ENCODE measurements at places on chromosomes 2 and 18.

GRCh38 chr18:70448588-70448987 lies 159.7 kb downstream of the SOCS6 start:
- H3K4me1 ChIP-seq, result no peaks in the 10 kb centered on the region
- H3K27me3 ChIP-seq, result no peaks in the 10 kb centered on the region
- no peaks in the 10 kb centered on the region for H3K36me3 ChIP-seq
- H3K27ac ChIP-seq, result no peak overlapping the region
- H3K4me3 ChIP-seq, result no peak overlapping the region
- DNase-seq, result no peak

DNA sequence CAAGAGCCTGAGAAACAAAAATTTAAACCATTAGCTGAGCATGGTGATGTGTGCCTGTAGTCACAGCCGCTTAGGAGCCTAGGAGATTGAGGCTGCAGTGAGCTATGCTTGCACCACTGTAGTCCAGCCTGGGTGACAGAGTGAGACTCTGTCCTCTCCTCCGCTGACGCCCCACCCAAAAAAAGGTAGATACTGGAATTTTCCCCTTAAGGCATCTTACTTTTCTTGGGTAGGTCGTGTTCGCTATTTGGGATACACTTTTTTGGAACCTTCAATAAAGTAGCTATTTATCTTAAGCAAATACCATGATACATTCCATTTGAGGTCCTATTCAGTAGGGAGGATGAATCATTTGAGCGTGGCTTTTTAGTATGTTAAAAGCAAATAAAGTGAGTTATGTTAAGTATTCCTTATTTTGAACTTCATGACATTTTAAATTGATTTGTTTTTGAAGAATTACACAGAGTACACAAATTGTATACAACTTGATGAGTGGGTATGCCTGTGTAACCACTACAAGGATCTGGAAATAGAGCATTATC lies 38.7 kb downstream of the RALBP1 start:
- no peak for DNase-seq
- peaks cover 36% of the 10 kb centered on the region for H3K36me3 ChIP-seq
- H3K27me3 ChIP-seq, result no peaks in the 10 kb centered on the region
- H3K4me3 ChIP-seq, result no peak overlapping the region
- H3K27ac ChIP-seq, result no peak overlapping the region

DNA sequence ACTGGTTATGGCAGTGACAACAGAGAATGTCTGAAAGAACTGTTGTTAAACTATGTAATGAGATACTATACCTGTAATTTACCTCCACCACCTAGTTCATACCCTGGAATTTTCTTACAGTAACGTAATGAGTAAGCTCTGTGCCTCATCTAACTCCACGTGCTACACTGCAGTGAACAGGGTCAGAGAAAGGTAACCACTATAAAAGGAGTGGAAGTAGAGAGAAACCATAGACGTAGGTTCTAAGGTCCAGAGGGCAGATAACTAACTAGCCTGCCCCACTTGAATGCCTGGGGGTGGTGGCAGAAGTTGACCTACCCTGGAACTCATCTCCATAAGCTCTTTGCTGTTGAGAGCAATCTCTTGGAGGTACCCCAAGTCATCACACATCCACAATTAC lies 32.0 kb upstream of the B4GALT6 start:
- H3K27ac ChIP-seq, result no peak overlapping the region
- no peak for DNase-seq
- H3K4me1 ChIP-seq, result no peaks in the 10 kb centered on the region
- H3K4me3 ChIP-seq, result no peak overlapping the region
- no peaks in the 10 kb centered on the region for H3K36me3 ChIP-seq
- H3K27me3 ChIP-seq, result no peaks in the 10 kb centered on the region

GRCh38 chr2:46510598-46511177 lies 31.3 kb downstream of the TMEM247 start:
- no peak overlapping the region for H3K27ac ChIP-seq
- no peaks in the 10 kb centered on the region for H3K36me3 ChIP-seq
- no peaks in the 10 kb centered on the region for H3K27me3 ChIP-seq
- DNase-seq, result no peak
- no peaks in the 10 kb centered on the region for H3K4me1 ChIP-seq

- peaks cover 71% of the 10 kb centered on the region for H3K4me1 ChIP-seq
- peaks cover 73% of the 10 kb centered on the region for H3K36me3 ChIP-seq
- no peak for DNase-seq
- H3K27me3 ChIP-seq, result no peaks in the 10 kb centered on the region
- no peak overlapping the region for H3K4me3 ChIP-seq
- H3K27ac ChIP-seq, result no peak overlapping the region
These were observed 167.2 kb downstream of the HDAC4 start for GRCh38 chr2:239233576-239233975.

DNA sequence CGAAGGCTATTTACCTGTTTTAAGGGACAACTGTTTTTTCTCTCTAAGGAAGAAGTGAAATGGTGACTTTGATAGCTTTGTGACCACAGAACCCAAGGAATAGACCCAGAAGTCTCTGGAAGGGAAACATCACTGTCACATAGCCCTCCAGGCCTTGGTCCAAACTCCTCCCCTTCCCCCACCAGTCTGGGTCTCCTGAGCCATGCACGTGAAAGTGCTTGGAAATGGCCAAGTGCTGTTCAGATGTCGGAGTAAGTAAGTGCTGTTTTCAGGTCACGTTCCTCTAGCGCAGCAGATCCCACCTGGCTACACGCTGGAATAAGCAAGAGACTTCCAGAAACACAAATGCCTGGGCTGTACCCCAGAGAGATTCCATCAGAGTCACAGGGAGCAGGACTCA lies 73.0 kb upstream of the AFF3 start:
- no peak for DNase-seq
- no peak overlapping the region for H3K4me3 ChIP-seq

DNA sequence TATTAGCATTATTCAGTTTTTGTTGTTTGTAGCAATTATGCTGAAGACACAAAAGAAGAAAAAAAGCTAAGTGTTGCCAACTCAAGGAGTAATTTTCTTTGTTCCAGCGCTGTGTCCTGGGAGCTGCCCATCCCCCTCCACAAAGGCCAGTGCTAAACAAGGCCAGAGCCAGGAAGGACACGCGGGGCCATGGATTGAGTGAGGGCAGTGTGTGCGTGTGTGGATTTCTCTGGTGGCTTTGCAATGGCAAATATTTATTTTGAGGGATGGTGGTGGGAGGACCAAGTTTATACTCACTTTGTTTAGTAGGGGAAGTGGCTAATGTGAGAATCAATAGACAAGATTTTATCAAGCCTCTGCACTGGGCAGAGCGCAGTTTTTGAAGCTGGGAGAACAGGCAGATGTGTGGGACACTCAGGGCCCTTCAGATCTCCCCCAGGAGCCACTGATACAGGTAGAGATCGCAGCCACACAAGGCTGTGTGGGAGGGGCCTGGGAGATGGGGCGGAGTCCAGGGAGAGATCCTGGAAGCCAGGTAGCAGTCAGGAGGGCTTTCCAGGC lies 11.4 kb downstream of the AGAP1 start:
- no peaks in the 10 kb centered on the region for H3K36me3 ChIP-seq
- no peak overlapping the region for H3K27ac ChIP-seq
- no peak for DNase-seq
- H3K27me3 ChIP-seq, result peaks cover 13% of the 10 kb centered on the region

- no peak overlapping the region for H3K4me3 ChIP-seq
- no peak for DNase-seq
- no peaks in the 10 kb centered on the region for H3K36me3 ChIP-seq
- no peak overlapping the region for H3K27ac ChIP-seq
These were observed 66.1 kb downstream of the PTPRM start for GRCh38 chr18:7633171-7633570.

- no peak overlapping the region for H3K27ac ChIP-seq
- no peaks in the 10 kb centered on the region for H3K36me3 ChIP-seq
- DNase-seq, result no peak
- H3K27me3 ChIP-seq, result peaks cover 2% of the 10 kb centered on the region
- no peaks in the 10 kb centered on the region for H3K4me1 ChIP-seq
These were observed 45.9 kb upstream of the YES1 start for GRCh38 chr18:857986-858385.

GRCh38 chr18:9790261-9790660 lies 82.2 kb downstream of the RAB31 start:
- H3K4me3 ChIP-seq, result no peak overlapping the region
- H3K27me3 ChIP-seq, result no peaks in the 10 kb centered on the region
- H3K36me3 ChIP-seq, result no peaks in the 10 kb centered on the region
- no peak for DNase-seq
- H3K27ac ChIP-seq, result no peak overlapping the region
- H3K4me1 ChIP-seq, result no peaks in the 10 kb centered on the region

DNA sequence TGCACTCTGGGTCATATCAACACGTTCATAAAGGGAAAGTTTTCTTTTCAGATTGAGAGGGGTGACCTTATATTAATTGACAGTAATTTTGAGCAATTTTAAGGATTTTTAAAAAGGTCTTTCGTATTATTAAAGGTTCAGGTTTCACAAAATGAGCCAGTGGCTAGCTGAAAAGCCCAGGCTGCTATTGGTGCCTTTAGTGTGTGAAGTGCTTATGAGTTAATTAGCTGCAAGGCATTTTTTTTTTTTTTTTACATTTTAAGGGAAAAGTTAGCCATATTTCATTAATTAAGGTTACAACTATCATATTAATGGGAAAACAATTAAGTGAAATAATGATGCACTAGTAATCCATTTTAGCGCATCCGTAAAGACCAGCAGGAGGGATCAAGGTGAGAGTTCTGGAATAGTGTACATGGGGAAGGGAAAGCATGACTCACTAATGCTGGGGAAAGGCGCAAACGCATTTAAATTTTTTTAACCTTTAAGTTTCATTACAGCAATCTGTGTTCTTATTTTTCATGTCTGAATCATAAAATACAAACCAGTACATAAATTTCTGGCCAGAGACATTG lies 200.0 kb downstream of the ZNF407 start:
- no peak overlapping the region for H3K27ac ChIP-seq
- DNase-seq, result no peak
- no peaks in the 10 kb centered on the region for H3K4me1 ChIP-seq
- no peak overlapping the region for H3K4me3 ChIP-seq
- no peaks in the 10 kb centered on the region for H3K27me3 ChIP-seq

DNA sequence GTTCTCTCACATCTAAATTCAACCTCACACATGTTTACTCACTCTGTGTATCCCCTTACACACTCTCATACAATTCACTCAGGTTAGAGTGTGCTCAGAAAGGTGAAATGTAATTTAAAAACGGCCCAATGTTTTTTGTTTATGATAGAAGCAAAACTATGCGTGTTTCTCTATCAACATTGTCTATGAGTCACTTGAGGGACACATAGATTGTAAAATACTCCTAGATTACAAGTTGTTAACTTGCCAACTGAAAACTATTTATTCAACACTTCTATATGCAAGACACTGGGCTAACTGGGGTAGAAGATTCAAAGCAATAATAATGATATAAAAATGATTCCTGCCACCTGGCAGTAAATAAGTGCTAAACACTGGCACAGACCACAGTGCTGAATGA lies 24.6 kb downstream of the CCDC195 start:
- H3K27me3 ChIP-seq, result no peaks in the 10 kb centered on the region
- no peaks in the 10 kb centered on the region for H3K4me1 ChIP-seq
- no peaks in the 10 kb centered on the region for H3K36me3 ChIP-seq
- H3K4me3 ChIP-seq, result no peak overlapping the region

DNA sequence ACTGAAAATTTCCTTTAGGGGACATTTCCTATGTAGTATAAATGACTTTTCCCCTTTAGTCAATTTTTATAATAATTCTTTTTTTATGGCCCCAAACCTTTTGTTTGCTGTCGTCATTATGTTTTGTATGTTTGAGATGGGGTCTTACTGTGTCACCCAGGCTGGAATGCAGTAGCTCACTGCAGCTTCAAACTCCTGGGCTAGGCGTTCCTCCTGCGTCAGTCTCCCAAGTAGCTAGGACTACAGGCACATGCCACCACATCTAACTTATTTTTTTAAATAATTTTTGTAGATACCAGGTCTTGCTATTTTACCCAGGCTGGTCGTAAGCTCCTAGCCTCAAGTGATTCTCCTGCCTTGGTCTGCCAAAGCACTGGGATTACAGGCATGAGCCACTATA lies 30.8 kb upstream of the GALM start:
- no peak for DNase-seq
- H3K4me1 ChIP-seq, result peaks cover 22% of the 10 kb centered on the region
- no peak overlapping the region for H3K27ac ChIP-seq
- no peaks in the 10 kb centered on the region for H3K27me3 ChIP-seq
- H3K4me3 ChIP-seq, result no peak overlapping the region

DNA sequence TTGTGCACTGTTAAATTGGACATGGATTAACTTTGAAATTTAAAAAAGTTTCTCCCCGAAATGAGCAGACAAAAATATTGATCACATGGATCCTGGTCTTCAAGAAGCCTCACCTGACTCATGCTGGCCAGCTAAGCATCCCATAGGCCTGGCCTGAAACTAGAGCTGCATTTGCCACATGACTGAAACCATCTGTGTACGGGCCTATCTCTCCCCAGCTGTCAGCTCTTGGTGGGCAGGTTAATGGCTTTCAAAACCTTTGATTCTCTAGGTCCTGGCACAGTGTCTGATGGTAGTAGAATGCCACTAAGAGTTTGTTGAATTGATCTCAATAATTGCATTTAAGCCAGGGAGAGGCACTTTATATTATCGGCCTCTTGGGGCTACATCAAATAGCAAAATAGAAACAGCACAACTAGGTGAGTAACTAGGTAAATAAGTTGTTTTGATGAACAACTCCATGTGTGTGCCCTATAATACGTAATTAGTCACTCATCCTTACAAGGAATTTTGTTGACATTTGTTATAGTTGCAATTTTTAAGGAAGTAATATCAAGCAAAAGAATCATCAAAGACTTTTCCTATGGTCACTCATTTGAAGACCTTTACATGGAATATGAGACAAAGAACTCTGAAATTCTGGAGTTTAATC lies 251.1 kb downstream of the SP3 start:
- DNase-seq, result no peak
- no peaks in the 10 kb centered on the region for H3K36me3 ChIP-seq
- no peak overlapping the region for H3K27ac ChIP-seq
- no peaks in the 10 kb centered on the region for H3K27me3 ChIP-seq
- H3K4me1 ChIP-seq, result no peaks in the 10 kb centered on the region

- H3K27me3 ChIP-seq, result no peaks in the 10 kb centered on the region
- peak overlapping the region; percentile 84 for H3K27ac ChIP-seq
- H3K4me3 ChIP-seq, result peak overlapping the region; percentile 93
- DNase-seq, result peak; percentile 78
- peaks cover 19% of the 10 kb centered on the region for H3K36me3 ChIP-seq
These were observed 1.7 kb downstream of the TMSB10 start for GRCh38 chr2:84906900-84907714.

DNA sequence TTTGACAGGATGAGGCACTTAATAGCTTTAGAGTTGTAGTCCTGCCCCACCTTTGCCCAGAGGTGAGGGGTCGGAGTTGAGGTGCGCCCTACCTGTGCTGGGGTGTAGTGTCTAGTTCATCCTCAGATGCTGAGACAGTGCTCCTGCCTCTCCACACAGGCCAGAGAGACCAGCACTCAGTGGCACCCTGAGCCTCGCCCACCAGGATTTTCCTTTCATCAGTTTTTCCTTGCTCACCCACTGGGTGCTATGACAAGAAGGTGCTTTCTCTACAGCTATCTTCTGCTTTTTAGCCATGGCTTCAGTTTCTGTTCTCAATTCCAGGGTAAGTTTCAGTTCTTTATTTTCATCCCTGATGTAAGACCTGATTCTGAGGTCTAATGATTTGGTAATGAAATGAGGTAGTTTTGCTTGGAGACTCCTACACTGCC lies 16.8 kb upstream of the TMEM131 start:
- peaks cover 2% of the 10 kb centered on the region for H3K27me3 ChIP-seq
- H3K4me3 ChIP-seq, result no peak overlapping the region
- H3K4me1 ChIP-seq, result no peaks in the 10 kb centered on the region
- no peak for DNase-seq
- H3K36me3 ChIP-seq, result no peaks in the 10 kb centered on the region
- no peak overlapping the region for H3K27ac ChIP-seq
